Foreskin keratinocyte (primary cell): ENCODE measurements at places on chromosomes 1 and 21. TPM values are rescaled to one million over a fixed set of nuclear protein-coding genes. Genes with fewer than 3 reads are reported as not detected.

The COL24A1 gene
- 0.04 and 0.17 TPM in 2 replicates for total RNA-seq

The TMEM81 gene
- total RNA-seq: 1.5 and 2.0 TPM in 2 replicates

The ASTN1 gene
- total RNA-seq: under 0.01 and 0.03 TPM in 2 replicates

The CLCA1 gene
- total RNA-seq: not detected in 2 replicates

The MROH7 gene
- not detected in 2 replicates for total RNA-seq

The ALX3 gene
- not detected in 2 replicates for total RNA-seq

The TOR1AIP1 gene
- total RNA-seq: 46.5 and 51.1 TPM in 2 replicates

The MAP10 gene
- total RNA-seq: 0.99 and 1.0 TPM in 2 replicates

DNA sequence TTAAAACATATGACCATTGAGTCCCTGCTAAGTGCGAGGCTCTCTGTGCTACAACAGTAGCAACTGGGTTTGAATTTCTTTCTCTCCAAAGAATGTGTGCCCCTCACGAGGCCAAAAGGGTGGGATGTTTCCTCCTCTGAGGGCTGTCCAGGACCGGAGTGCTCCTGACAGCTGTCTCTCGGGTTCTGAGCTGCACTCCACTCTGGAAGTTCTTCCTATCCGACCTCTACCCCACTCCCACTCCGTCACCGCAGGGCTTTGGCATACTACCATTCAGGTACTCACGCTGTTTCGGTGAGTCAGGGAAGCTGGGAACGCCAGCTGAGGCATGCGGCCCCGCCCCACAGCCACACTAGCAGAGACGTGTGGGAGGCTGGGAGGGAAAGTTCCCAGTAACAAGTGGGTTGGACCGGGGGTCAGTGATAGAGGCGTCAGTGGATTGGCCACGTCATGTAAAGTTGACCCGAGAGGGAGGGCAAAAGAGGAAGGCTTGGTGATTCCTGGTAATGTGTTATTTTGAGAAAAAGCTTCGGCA lies 705 bp upstream of the SLC50A1 start:
- peak; percentile 98 for DNase-seq

GRCh38 chr1:236343246-236343870 lies 50.7 kb upstream of the EDARADD start:
- DNase-seq: no peak

GRCh38 chr1:50970509-50970887 lies 453 bp downstream of the CDKN2C start:
- DNase-seq: no peak

- no peak for DNase-seq
These were observed 651 bp downstream of the PDE4B start for GRCh38 chr1:65793359-65793732.

DNA sequence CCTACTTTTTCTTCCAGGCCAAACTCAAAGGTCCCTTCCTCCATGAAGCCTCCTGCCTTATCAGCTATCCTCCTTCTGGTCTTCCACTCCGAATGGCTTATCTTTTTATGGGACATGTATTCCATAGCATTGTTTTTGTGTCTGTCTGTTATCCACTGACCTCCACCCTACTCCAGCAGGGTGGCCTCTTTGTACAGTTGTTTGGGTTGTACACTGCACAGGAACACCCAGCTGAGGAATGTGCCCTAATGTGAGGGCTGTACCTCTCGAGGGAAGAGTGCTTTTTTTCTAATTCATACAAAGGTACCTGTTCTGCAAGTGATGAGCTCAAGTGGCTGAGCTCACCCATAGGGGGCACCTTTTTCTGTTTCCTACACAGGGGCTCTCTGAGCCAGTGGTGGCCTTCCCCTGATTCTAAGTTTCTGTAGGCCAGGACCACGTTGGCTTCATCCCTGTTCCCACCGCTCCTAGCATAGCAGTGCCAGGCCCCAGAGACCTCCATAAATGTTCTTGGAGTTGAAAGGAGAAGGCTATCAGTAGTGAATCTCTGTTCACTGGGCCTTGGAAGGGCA lies 108.2 kb downstream of the FOXD2 start:
- no peak for DNase-seq

DNA sequence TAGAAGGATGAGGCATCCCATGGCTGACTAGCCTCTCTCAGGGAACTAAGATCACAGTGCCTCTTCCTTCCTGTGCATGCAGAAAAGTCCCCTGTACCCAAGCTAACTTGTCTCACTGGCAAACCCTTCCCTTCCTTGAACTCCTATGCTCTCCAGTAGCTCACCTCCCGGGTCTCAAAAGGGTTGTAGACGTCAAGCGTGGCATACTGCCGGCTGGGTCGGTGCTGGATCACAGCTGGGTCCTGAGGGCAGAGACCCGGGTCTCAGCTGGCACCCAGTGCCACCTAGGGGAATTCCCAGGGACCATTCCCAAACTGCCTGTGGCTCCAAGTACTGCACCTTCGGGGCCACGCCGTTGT lies 688 bp downstream of the SCAMP3 start:
- DNase-seq: no peak

DNA sequence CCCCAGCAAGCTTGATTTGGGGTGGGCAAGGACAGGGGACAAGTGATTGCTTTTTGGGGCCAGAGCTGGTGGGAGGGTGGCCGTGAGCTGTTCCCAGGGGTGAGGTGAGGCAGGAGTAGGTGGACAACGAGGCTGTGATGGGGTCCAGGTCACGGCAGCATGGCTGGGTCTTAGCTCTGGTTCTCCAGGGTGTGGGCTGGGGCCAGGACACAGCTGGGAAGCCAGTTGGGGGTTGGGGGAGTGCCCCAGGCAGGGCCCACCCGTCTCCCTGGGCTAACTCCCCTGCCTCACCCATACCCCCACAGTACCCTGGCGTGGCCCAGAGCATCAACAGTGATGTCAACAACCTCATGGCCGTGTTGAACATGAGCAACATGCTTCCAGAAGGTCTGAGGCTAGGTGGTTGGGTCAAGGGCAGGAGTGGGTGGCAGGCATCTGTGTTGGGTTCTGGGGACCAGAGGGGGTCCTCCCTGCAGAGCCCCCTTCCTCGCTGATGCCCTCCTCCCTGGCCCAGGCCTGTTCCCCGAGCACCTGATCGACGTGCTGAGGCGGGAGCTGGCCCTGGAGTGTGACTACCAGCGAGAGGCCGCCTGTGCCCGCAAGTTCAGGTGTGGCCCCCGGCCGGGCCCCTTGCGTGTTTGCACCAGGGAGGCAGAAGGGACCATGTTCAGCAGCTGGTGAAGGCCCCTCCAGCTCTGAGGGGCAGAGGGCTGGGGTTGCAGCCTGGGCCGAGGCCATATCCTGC lies 43.3 kb downstream of the COQ8A start:
- no peak for DNase-seq

DNA sequence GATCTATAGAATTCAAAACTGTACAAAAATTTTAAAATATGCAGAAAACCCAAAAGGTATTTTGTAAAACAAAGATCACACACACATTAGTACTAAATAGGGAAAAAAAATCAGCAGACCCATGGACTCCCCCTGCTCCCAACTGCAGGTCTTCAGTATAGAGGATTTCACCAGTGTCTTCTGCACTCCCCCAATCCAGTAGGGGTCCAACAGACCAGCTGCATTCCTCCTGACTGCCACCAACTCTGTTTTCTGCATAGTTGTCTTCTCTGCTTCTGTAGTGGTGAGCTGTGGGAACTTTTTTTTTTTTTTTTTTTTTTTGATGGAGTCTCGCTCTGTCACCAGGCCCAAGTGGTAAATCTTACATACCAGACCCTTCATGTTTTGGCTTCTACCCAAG lies 21.9 kb downstream of the CLCA2 start:
- DNase-seq: no peak

GRCh38 chr1:58899587-58900271 lies 115.9 kb upstream of the JUN start:
- DNase-seq: no peak

- DNase-seq: peak; percentile 29
These were observed 45.9 kb upstream of the KIF26B start for GRCh38 chr1:245108909-245109308.

GRCh38 chr1:223234170-223234514 lies 91.1 kb upstream of the TLR5 start:
- DNase-seq: no peak

DNA sequence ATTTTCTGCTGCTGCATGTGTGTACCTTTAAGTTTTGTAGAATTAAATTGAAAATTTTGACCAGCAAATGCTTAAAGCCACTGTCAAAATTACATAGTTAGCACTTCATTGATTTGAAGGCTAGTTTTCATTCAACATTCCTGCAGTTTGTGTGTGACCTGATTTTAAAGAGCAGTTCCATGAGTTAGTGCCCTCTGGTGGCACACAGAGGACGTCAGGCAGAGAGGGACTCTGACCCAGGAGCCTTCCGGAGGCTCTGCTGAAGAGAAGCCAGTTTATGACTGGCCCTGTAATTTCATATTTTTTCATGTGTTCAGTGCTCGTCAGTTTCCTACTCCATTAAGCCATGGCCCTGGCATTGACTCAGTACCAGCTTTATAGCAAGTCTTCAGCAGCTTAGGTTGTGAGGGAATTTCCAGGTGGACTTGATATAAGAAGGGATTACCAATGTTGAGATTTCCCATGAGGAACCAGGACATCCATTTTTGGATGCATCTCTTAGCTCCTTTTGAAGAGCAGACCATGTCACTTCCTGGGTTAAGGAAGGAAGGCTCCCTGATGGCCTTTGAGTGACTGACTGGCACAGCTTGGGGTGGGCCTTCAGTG lies 104.7 kb downstream of the CAMTA1 start:
- DNase-seq: peak; percentile 45

DNA sequence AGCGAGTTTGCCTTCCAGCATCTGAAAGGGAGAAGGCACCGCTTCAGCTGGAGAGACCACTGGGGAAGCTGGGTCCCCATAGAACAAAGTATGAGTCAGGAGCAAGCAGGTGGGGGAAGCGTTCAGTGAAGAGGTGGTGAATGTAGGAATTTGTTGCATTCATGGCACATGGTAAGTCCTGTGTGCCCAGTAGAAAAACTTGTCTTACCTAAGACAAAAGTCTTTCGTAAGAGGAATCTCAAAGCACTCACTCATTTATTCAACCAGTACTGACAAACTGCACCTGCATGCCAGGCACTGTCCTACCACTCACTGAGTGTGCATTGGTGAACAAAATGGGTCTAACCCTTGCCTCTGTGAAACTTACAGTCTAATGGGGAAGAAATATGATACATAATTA lies 9.2 kb upstream of the ERRFI1 start:
- DNase-seq: no peak

- no peak for DNase-seq
These were observed 87.1 kb upstream of the COL6A1 start for GRCh38 chr21:45894450-45894825.

- no peak for DNase-seq
These were observed 7.9 kb downstream of the UTP11 start for GRCh38 chr1:38020396-38020795.

DNA sequence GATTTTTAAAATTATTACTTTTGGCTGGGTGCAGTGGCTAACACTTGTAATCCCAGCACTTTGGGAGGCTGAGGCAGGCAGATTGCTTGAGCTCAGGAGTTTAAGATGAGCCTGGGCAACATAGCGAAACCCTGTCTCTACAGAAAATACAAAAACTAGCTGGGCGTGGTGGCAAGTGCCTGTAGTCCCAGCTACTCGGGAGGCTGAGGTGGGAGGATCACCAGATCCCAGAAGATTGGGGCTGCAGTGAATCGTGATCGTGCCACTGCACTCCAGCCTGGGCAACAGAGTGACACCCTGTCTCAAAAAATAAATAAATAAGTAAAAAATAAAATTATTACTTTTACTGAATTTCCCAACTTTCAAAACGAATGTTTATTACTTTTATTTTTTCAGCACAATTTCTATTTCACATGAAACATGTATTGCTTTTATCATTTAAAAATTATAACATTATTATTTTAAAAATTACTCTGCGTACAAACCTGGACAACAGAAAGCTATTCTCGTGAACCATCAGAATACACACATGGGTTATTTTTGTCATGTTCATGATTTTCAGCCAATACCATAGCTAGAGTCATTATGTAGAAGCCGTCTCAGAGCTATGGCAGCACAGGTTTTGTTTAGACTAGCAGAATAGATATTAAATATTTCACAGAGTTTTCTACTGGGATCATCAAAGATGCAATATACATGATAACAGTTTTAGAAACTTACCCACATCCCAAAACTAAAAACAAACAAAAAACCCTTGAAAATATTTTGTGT lies 621 bp downstream of the AMPD1 start:
- no peak for DNase-seq

GRCh38 chr1:2446394-2446793 lies 29.7 kb upstream of the PLCH2 start:
- no peak for DNase-seq

- DNase-seq: peak; percentile 24
These were observed 98.3 kb upstream of the CD55 start for GRCh38 chr1:207223162-207223561.

DNA sequence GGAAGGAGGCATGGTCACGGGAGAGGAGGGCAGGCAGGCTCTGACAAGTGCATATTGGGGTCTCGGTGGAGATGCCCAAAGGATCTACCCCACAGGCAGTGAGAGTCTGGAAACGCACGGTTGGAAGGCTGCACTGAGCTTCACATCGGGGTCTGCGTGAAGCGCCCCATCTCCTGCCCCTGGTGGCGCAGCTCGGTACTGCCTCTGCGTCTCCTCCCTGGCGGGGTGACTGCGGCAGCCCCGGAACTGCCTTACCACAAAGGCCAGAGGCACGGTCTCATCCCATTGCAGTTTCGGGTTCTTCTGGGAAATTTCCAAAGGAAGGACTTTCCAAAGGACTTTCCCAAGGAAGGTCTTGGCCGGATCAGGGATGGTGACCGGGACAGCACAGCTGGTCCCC lies 69.2 kb upstream of the AJAP1 start:
- DNase-seq: no peak

DNA sequence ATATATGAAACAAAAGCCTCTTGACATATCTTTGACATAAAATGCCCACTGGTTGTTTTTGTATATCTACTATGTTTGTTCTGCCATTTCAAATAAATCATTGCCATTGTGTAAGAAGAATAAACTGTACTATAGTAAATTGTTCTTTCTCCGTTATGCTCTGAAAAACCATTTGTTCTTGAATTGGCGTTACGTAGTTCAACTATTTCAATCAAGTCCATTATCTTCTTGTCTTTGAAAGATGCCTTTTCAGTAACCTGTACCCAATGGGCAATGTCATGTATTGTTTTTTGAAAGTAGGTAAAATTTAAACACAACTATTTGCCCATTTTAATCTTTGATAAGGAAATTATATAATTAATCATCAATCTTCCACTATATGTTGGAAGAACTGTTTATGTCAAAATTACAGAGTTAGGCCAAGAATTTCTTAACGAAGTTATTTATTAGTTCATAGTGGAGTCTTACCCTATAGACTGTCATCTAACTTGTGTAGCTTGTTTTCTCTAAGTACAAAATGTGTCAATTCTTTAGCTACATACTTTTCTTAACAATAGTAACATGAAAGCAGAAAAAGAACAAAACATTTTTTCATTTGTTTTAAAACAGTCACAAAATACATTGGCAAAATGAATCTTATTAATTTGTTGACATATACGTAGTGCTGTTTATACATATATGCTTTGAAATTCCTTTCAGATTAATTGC lies 294.8 kb downstream of the PTPRC start:
- DNase-seq: no peak
